Stimulated activated CD8-positive, alpha-beta memory T cell treated with anti-CD3 and anti-CD28 coated beads, Interleukin-4, amount 100 ng/mL, for 1 hour (primary cell): ENCODE measurements at places on chromosomes 3 and 15.

DNA sequence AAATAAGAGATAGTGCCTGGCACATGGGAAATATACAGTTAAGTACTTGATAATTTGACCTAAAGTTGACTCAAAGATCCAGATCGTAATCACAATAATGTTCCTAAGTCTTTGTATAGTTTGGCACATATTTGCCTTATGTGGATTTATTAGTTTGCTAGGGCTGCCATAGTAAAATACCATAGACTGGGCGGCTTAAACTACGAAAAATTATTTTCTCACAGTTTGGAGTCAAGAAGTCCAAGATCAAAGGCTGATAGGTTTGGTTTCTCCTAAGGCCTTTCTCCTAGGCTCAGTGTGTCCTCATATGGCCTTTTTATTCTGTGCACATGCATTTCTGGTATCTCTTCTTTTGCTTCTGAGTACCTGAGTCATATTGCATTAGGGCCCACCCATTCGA lies 453.7 kb downstream of the NAALADL2 start:
- no peak for DNase-seq

GRCh38 chr3:64179249-64179648 lies 46.0 kb downstream of the PRICKLE2 start:
- no peak for DNase-seq

GRCh38 chr15:100307241-100308212 lies 34.2 kb downstream of the ADAMTS17 start:
- no peak for DNase-seq

DNA sequence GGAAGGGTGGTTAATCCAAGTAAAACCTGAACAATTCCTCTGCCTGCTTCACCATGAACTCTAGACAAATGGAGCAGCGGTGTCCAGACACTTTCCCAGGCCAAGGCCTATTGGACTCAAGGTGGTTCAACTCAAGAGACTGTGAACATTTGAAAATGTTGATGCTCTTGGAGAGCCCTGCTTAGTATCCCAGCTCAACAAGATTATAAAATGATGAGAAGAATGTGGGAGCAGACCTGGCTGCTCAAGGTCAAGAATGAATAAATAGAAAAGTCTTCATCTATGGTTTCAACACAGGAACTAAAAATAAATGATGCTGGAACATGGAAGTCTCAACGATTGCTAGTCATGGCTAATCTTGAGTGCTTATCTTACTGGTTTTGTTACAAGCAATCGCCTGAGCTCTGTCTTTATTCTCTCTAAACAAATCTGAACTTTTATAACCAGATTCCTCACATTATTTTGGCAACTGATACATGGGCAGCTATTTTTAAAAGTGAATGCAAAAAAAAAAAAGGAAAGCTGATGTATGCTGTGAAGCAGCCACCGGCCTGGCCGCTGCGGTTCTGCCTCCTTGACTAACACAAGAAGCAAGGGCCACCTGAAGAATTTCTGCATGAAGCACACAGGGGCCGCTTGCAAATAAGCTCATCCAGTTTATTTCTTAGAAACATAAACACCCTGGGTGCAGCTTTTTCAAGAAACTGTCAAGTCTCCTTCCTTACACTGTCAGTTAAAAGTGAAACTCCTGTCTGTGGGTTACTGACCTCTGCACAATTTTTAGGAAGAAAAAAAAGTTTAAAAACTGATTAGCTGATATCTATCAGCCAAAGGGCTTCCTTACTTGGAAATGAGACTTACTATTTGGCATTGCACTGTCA lies 120.1 kb upstream of the ARHGEF3 start:
- DNase-seq, result no peak

- no peak for DNase-seq
These were observed 18.6 kb downstream of the SETD2 start for GRCh38 chr3:47145272-47145671.

DNA sequence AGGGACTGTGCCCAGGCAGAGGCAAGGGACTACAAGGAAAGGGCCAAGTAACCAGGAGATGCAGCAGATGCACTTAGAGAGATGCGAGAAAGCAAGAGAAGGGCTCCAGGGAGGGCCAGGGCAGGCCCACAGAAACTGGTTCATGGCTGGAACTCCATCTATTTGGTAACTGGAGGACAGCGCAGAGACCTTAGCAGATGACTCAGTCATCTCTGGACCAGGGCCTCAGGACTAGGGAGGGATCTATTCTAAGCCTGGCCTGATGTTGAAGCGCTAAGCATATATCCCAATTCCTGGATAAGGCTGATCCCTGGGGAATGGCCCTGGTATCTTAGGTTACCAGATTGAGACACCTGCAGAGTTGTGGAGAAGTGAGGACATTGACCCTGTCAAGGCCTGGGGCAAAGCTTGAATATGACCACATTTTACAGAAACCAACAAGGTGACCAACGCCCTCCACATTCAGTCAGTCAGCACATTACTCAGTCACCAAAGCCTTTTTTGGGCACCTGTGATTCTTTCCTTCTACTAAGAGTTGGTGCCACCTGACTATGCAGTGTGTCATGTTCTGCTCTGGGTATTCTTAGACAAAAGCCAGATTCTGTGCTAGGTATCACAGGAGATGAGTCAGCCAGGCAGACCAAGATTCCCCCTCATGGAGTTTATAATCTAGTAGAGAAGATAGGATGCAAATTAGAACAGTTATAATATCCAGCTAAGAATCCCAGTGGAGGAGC lies 68.4 kb upstream of the SLCO3A1 start:
- DNase-seq, result no peak

DNA sequence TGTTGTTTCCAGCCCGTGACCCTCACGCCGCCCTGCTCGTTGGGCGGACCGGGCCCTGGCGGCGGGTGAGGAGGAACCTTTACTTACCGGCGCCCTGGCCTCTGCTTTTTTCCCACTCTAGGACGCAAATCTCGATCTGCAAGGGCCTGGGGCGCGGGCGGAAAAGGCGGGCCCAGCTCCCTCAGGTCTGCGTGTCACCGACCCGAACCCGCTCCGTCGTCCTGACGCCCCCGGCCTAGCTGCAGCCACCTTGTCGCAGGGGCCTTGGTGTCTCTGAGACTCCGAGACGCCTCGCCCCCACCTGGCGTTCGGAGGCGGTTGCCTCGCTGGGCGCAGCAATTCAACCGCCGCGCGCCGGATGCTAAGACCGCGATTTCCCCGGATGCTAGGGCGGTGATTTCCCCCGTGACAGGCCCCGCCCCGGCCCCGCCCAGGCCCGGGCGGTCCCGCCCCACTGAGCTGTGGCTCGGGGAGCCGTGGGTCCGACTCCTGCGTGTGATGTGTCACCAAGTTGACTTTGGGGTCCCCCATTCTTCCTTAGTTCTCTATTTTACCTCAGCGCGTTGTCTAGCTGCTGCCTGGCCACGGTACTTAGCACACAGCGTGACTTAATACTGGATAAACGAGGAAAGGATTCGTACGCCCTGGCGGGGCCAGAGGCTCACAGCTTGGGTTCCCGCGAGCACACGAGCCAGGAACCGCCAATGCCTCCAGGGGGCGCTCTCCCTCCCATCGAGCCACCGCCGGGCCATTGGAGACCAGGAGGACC lies at the start of gene RPL39L:
Gene RPL39L (minus strand): TSS at position 371 of the 769 bp plus-strand sequence. CDS start 18,196 bp downstream, outside the sequence.
- peak; percentile 87 for DNase-seq

DNA sequence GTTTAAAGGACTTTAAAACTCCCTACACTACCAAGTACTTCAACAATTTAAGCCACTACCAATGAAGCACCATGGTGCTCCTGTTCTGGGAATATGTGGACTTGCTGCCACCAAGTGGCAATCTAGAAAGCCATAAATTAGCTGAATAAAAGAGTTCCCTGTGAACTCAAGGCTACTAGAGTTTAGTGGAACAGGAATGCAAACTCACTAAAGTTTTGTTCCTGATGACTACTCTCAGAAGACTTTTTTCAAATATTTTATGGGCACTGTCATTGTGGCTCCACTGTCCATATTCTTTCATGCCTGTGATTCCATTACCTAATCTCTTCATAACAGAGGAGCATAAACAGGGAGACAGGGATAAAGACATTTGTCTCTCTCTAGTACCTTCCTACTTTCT lies 63.9 kb downstream of the TMCC1 start:
- no peak for DNase-seq

DNA sequence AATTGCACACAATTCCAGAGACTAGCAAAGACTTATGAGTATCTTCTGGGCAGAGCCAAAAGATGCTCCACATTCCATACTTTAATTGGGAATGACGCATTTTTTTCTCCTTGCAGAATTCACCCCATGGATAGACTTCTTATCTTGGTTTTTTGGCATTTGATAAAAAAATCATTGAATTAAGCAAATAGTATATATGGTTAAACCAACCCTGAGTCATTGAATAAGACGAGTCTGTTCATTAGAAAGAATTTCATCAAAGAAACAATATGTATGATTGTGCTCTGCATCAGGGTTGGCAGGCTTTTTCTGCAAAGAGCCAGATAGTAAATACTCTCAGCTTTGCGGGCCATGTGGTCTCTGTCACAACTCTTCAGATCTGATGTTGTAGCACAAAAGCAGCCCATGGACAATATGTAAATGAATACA lies 9.2 kb upstream of the PDZRN3 start:
- DNase-seq, result no peak

- DNase-seq, result no peak
These were observed 68.5 kb downstream of the SAMMSON start for GRCh38 chr3:70067860-70068521.

DNA sequence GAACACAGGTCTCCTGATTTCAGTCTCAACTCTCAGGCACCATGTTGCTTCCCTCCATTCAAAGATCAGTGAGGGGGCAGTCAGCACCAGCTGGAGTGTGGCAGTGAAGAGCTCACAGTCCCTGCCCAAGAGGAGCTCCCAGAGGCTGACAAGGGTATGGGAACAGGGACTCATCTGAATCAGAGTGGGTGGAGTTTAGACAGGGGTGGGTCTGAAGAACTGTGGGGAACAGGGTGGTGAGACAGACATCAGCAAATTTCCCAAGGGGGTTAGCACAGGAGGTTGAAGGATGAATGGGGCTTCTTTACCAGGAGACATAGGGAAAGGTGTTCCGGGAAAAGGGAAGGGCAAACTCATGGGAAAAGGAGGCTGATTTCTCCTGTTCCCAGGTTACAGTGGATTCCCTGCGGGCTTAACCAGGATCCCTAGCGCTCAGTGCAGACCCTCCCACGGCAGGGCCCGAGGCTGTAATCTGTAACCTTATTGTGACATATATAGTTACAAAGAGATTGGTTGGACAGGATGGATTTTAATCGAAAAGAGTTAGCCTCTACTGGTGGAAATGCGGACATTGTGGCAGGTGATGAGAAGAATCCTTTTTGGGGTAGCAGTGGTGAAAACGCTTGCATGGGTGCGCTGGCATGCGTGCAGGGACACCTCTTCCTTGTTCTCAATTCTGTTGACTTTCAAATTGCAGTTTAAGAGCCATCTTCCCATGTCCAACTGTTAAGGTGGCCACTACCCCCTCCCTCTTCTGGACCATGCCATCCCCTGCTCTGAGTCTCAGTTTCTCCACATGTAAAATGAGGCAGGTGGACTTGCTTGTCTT lies 160.3 kb downstream of the SMAD6 start:
- DNase-seq, result no peak

GRCh38 chr15:65106011-65106590 lies 8.9 kb downstream of the UBAP1L start:
- no peak for DNase-seq

DNA sequence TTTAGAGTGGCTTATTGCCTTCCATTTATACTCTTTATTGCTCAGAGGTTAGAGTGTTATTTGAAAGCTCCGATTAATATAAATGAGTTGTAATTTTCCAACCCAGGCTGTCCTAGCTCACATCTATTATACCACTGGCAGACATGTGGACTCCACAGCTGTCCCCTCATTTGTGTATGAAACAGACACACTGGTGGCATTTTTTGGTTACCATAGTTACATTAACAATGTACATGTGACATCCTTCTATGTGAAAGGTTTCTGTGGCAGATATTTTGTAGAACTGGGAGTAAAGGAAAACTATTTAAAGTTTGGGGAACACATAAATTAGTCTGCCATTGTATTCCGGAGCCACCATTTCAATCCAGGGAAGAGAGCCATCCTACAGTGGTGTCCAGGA lies 5.3 kb downstream of the LRRN1 start:
- DNase-seq, result no peak

- DNase-seq, result no peak
These were observed 765.8 kb upstream of the ROBO1 start for GRCh38 chr3:80533553-80533952.

DNA sequence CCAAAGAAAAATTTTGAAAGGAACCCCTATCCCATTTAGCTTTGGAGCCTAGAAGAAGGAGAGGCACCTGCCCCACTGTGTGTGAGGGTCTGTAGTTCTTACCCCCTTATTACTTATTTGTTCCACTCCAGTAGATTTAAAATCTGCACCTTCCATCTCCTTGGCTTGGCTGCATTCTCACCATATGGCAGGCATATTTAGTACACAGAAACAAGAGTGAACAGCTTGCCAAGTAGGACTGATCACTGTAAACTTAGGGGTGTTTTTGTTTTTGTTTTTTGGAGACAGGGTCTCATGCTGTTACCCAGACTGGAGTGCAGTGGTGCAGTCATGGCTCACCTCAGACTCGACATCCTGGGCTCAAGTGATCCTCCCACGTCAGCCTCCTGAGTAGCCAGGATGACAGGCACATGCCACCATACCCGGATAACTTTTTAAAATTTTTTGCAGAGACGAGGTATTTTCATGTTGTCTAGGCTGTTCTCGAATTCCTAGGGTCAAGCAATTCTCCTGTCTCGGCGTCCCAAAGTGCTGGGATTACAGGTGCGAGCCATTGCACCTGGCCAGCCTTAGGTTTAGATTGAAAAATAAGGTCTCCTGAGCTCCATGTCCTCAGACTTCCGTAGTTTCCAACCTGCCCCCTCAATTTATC lies 14.1 kb upstream of the ANXA2 start:
- DNase-seq, result no peak

GRCh38 chr15:90049666-90050604 lies 48.8 kb downstream of the ZNF710 start:
- no peak for DNase-seq
